ENCODE measurements at places on chromosomes 7 and 10. TPM values are rescaled to one million over a fixed set of nuclear protein-coding genes. Genes with fewer than 3 reads are reported as not detected.

The PILRA gene
- 6.3 TPM for total RNA-seq

The TSPAN15 gene
- 108 TPM for total RNA-seq

The SORCS1 gene
- total RNA-seq: not detected

The FANK1 gene
- total RNA-seq: 2.2 TPM

The ZPBP gene
- total RNA-seq: not detected

The UFSP1 gene
- total RNA-seq: 6.4 TPM

The ARMC3 gene
- 0.74 TPM for total RNA-seq

The CPA1 gene
- not detected for total RNA-seq

The MGAM2 gene
- not detected for total RNA-seq

The MUC12 gene
- total RNA-seq: 12.5 TPM

The WNT8B gene
- total RNA-seq: not detected

The ANK3 gene
- total RNA-seq: 1.4 TPM

The STAMBPL1 gene
- total RNA-seq: 30.6 TPM

The CHN2 gene
- 0.35 TPM for total RNA-seq

The EN2 gene
- total RNA-seq: 1.0 TPM

The TAS2R4 gene
- total RNA-seq: 0.07 TPM

The ITIH5 gene
- 0.12 TPM for total RNA-seq

The CPA2 gene
- not detected for total RNA-seq

The TAC1 gene
- not detected for total RNA-seq

The MOGAT3 gene
- total RNA-seq: not detected

The CALML5 gene
- not detected for total RNA-seq

The CYP26A1 gene
- total RNA-seq: 2.2 TPM

The FAM20C gene
- total RNA-seq: 45.2 TPM

The NRBF2 gene
- total RNA-seq: 18.5 TPM

The PTPRZ1 gene
- total RNA-seq: not detected

The SPDYE5 gene
- not detected for total RNA-seq

The SLC25A13 gene
- total RNA-seq: 35.0 TPM

The IQUB gene
- total RNA-seq: 0.11 TPM

The CHST3 gene
- 53.7 TPM for total RNA-seq

The SLK gene
- total RNA-seq: 23.6 TPM

The MMP21 gene
- not detected for total RNA-seq

The MACC1 gene
- total RNA-seq: not detected
